ENCODE measurements at places on chromosomes 5 and 9.
A peak's percentile ranks its signal among the peaks of the same experiment; 100 is the strongest.

GRCh38 chr9:76704593-76705204, 59.5 kb upstream of the PCA3 start:
- peak; percentile 83 for DNase-seq

DNA sequence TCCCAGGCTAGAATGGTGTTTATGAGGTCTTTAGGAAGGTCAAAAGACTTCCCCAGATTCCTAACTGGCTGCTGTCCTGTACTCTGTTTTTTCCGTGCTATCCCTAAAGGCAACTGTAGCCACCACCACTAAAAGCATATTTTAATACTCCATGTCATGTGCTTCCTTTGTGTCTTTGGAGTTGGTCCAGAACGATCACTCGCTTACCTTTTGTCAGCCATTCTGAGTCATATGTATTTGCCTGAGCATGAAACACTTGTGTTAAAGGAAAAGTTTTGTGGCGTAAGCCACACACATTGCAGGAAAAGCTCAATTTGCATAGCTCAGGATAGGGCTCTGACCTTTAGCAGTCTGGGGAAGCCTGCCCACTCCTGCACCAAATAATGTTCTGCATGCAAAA, 299.6 kb downstream of the NTRK2 start:
- DNase-seq, result no peak

- no peak for DNase-seq
These were observed 40.0 kb downstream of the RFK start for GRCh38 chr9:76354221-76354620.

DNA sequence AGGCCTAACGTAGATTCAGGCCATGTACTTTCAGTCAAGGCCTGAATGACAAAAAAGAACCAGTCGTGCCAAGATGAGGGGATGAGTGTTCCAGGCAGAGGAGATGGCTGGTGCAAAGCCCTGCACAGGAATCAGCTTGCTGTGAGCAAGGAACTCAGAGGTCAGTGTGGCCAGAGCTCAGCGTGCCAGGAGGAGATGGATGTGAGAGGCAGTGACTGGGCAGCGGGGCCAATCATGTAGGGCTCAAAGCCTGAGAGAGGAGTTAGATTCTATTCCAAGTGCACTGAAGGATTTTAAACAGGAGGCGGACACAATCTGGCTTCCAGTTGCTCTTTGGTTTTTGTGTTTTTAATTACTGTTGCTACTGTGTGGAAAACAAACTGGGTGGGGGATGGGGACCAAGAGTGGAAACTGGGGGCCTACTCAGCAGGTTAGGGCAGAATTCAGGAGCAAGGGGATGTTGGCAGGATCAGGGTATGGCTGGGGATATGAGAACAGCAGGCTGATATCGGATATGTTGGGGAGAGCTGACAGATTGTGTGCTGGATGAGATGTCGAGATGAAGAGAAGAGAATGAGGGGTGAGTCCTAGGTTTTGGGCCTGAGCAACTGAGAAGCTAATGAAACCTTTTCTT, 64.3 kb downstream of the ANGPTL2 start:
- DNase-seq, result no peak

- no peak for DNase-seq
These were observed 21.6 kb downstream of the KLF9 start for GRCh38 chr9:70392850-70393249.

DNA sequence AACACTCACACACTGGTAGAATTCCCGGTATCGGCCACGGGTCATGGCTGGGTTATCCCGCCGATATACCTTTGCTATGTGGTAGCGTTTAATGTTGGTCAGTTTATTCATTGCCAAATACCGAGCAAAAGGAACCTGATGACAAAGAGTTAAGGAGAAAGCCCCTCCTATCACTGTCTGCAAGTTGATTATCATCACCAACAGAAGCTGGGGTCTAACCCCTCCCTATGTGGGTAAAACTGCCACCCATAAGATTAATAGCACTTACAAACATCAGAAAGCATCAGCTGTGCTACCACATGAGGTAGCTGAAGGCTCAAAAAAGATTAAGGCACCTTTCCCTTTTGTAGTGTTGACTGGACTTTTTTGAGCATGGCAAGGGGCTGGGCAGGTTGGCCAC, 5.6 kb upstream of the DND1 start:
- no peak for DNase-seq
